ENCODE measurements at places on chromosomes 3 and 15.

DNA sequence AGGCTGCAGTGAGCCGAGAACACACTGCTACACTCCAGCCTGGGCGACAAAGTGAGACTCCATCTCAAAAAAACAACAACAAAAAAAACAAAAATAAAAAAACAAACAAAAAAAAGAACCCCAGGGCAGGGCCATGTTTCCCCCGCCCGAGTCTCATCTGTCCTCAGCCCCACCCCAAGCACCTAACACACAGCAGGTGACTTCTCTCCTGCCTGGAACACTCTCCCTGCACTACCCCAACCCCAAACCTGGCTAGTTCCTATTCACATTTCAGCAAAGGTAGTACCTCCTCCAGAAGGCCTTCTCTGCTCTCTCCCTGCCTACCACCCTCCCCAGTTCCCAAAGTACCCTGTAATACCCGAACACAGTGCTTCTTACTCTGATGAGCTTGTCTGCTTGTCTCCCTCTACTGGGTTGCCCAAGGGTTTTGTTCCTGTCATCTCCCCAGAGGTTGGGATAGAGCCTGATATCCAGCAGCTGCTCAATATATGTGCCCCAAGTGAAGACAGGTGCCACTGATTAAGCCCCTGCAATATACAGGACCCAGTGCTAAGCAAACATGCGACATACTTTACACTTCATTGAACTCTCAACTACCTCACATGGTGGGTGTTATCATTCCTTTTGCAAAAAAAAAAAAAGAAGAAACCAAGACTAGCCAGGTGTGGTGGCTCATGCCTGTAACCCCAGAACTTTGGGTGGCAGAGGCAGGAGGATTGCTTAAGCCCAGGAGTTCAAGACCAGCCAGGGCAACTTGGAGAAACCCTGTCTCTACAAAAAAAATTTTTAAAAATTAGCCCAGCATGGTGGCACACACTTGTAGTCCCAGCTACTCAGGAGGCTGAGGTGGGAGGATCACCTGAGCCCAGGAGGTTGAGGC is 103.6 kb downstream of the DAPK2 start:
- DNase-seq: no peak

- peak; percentile 81 for DNase-seq
Measured at GRCh38 chr3:57952208-57952631, 56.0 kb upstream of the FLNB start.

DNA sequence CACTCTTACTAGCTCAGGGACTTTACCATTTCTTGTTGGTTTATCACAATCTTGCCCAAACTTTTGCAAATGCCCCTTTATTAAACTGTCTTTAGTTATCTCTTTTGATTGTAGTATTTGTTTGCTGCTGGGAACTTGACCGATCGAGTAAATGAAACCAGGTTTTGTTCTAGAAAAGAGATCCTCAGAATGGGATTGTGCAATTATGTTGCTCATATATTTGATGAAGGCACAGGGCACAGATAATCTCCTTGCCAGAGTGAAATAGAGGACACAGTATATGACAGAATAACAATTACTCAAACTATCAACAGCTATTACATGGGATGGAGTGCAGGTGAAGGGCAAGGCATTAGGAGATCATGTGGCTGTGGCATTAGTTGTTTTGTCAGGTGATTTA is 216.6 kb upstream of the RASGRP1 start:
- no peak for DNase-seq

GRCh38 chr3:48684054-48684349 is 1.7 kb downstream of the NCKIPSD start:
- no peak for DNase-seq

DNA sequence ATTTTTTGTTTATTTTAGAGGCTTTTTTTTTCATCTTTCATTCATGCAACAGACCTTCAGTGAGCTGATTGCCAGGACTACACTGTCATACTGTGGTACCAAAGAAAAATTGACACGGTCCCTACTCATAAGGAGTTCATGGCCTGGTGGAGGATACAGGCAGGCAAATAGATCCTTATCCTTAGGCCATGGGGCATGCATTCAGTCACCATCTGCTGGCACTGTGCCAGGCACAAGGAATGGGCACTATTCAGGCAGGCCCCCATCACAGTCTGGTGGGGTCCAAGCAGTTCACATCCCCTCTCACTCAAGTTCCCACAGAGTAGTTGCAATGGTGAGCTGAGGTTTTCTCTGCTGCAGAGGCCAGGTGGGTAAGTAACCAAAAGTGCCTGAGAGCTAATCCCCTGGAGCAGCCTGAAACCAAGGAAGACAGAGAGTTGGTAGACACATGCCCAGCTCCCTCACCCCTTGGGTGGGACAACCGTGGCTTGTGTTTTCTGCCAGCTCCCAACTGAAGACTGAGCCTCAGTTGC is 17.3 kb downstream of the CISH start:
- no peak for DNase-seq

DNA sequence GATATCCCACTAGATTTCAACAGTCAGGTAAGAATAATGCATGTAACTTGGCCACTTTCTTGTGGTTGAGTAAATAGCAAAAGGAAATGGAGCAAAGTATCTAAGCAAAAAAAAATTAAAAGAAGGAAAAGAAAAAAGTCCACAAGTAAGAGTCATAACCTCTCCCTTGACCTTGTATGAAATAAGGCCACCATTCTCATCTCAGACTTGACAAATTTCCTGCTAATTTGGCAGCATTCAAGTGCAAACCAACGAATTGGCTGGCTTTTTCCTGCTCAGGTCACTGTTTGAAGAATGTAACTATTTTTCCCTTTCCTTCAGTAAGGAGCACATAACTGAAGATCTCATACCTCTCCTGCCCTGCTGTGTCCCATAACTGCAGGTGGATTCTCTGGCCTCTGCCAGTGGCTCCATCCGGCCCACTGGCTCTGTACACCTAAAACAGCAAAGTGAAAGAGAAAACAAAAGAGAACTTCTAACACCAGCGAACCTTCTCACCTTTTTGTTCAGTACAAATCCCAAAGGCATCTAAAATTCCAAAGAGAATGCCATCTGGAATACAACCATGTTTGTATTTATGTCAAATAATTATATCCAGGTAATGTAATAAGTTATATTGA is 33.4 kb upstream of the RSL24D1 start:
- DNase-seq: no peak

DNA sequence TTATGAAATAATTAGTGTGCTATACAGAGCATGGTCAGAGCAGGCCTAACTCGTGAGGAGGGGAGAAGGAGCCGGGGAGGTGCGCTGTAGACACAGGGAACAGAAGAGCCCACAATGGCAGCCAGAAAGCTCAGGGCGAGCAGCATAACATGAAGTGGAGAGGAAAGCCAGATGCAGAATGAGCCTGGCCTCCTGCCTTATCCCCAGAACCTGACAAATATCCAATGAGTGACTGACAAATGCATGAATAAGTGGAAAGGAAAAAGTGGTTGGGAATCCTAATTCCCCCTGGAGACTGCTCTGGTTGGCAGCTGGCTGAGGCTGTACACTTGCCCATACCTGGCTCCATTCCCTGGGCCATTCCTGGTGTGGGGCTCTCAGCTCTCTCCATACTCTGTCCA is 9.2 kb upstream of the MST1R start:
- DNase-seq: no peak

DNA sequence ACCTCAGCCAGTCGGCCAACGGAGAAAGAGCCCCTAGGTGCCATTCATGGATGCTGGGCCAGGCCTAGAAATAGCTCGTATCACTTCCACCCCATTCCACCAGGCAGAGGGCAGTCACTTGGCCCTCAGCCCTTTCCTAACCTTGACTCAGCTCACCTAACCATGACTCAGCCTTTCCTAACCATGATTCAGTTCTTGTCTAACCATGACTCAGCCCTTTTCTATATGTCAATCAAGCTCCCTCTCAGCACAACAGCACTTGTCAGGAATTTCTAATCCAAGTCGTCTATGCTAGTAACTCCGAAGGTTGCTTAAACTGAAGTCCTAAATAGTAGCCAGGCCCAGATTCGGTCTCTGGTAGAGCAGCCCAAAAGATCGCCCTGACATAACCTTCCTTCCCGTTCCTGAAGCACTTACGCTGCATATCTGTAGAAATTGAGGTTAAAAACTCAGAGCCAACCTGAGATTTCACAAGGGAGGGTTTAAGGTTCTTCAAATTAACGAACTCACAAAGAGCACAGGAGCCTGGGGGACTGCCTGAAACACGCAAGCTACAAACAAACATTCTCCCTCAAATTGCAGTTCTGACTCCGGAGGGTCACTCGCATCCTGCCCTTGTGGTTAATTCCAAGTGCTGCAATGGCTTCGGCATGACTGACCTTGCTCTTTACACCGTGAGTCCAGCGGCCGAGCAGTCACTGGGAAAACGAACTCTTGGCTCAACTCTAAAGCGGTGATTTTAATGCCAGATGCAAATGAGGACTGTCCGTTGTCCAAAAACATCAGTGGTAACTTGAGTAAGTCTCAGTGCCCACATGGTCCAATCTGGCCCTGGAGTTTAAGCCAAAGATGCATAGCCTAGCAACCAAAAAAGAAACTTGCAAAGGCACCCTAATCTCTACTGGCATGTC is 99.9 kb downstream of the ADAMTS17 start:
- peak; percentile 58 for DNase-seq

DNA sequence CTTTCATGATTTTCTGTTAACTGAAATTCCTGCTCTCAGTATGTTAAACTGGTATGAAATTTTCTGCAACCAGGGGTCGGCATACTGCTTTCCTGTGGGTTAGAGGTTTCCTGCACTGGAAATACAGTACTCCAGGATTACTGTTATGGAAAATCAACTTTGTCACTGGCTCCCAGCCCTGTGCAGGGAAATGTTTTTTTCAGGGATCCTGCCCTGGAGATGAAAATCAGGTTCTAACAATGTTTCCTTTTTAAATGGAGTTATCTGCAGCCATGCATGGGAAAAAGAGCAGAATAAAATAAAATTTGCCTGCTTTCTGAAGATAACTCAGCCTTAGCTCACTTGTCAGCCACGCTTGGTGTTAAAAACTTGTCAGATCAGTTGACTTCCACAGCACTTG is 220.4 kb downstream of the IL5RA start:
- no peak for DNase-seq
